ENCODE measurements at places on chromosomes 2 and 18. TPM values are rescaled to one million over a fixed set of nuclear protein-coding genes. Genes with fewer than 3 reads are reported as not detected.

PMS1 gene
- 59.3 TPM for total RNA-seq

SIX2 gene
- 1.0 TPM for total RNA-seq

ATP6V1B1 gene
- not detected for total RNA-seq

TBR1 gene
- total RNA-seq: not detected

SKOR2 gene
- total RNA-seq: 0.21 TPM

NCKAP1 gene
- 153 TPM for total RNA-seq

TWIST2 gene
- 2.6 TPM for total RNA-seq

RIT2 gene
- 2.5 TPM for total RNA-seq

CFC1 gene
- total RNA-seq: 0.31 TPM

REG1B gene
- total RNA-seq: not detected

UGT1A10 gene
- total RNA-seq: not detected

STK36 gene
- 34.9 TPM for total RNA-seq

CFAP65 gene
- total RNA-seq: 0.13 TPM

DYSF gene
- total RNA-seq: 8.5 TPM

BMP10 gene
- total RNA-seq: not detected

REG1A gene
- total RNA-seq: not detected

LIMS3 gene
- total RNA-seq: 2.0 TPM

Data from H1 (cell line).